ENCODE measurements at places on chromosomes 1 and 21.

GRCh38 chr1:183597656-183598347 is 7.5 kb upstream of the NCF2 start:
- no peak for DNase-seq

GRCh38 chr1:167455786-167456446 is 62.4 kb downstream of the CD247 start:
- no peak for DNase-seq

DNA sequence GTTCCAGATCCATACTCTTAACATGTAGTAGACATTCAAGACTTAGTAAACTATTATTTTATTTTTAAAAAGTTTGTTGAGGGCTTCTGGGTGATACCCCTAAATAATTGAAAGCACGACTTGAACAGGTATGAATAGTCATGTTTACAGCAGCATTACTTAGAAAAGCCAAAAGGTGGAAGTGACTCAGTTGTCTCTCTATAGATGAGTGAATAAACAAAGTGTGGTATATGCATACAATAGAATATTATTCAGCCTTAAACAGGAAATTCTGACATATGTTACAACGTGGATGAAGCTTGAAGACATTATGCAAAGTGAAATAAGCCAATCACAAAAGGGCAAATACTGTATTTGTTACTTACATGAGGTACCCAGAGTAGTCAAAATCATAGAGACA is 26.5 kb downstream of the TSNAX start:
- no peak for DNase-seq

GRCh38 chr1:2523891-2524609 is 2.3 kb downstream of the PANK4 start:
- DNase-seq: no peak

- DNase-seq: peak; percentile 95
Observed at GRCh38 chr1:157045250-157046218, at the start of gene ARHGEF11. ARHGEF11 (minus strand) TSS chr1:157045742; CDS start chr1:157044330, 1,412 bp downstream.

GRCh38 chr1:6779089-6779805 is 6.0 kb upstream of the CAMTA1 start:
- no peak for DNase-seq

- DNase-seq: no peak
Observed at GRCh38 chr1:225990705-225991464, 8.3 kb downstream of the SDE2 start.

- DNase-seq: no peak
Observed at GRCh38 chr1:163205513-163205912, 2.8 kb upstream of the RGS5 start.
